CD14-positive monocyte (primary cell): ENCODE measurements at places on chromosomes 1 and 21.
A peak's percentile ranks its signal among the peaks of the same experiment; 100 is the strongest.

- DNase-seq = no peak
Observed at GRCh38 chr1:29784276-29785136, 548.2 kb downstream of the PTPRU start.

- no peak for DNase-seq
Observed at GRCh38 chr1:17350928-17351446, 21.0 kb upstream of the PADI6 start.

DNA sequence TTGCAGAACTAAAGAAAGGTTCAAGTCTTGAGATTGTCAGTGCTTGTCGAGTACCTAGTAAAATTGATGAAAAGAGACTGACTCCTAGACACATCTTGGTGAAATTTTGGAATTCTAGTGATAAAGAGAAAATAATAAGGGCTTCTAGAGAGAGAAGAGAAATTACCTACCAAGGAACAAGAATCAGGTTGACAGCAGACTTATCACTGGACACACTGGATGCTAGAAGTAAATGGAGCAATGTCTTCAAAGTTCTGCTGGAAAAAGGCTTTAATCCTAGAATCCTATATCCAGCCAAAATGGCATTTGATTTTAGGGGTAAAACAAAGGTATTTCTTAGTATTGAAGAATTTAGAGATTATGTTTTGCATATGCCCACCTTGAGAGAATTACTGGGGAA, 16.3 kb downstream of the L1TD1 start:
- no peak for DNase-seq

GRCh38 chr1:44721485-44722361, 9.2 kb downstream of the RNU5D-1 start:
- peak; percentile 95 for DNase-seq

DNA sequence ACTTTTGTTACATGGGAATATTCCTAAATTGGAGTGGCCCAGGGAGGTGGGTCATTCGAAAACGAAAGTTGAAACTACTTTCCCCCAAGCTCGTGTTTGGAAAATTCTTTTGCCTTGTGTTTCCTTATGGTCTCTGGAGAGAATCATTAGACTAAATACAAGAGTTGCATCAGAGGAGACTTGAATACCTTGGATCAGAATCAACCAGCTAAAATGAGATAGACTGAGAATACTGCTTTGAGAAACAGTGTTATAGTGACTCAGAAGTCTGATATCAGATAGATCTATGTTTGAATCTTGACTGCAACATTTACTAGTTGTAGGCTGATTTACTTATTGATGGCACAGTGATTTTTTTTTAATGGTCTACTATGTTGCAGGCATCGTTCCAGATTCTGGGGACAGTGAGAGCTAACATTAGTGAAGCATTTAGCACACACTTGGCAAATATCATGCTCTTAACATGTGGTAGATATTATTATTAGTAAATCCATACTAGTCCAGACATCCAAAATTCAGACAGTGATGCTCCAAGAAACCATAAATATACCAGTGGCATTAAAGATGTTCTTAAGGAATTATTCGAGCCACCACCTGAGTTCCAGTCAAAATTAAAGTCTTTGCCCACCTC, 12.9 kb upstream of the ACTN2 start:
- DNase-seq = no peak

DNA sequence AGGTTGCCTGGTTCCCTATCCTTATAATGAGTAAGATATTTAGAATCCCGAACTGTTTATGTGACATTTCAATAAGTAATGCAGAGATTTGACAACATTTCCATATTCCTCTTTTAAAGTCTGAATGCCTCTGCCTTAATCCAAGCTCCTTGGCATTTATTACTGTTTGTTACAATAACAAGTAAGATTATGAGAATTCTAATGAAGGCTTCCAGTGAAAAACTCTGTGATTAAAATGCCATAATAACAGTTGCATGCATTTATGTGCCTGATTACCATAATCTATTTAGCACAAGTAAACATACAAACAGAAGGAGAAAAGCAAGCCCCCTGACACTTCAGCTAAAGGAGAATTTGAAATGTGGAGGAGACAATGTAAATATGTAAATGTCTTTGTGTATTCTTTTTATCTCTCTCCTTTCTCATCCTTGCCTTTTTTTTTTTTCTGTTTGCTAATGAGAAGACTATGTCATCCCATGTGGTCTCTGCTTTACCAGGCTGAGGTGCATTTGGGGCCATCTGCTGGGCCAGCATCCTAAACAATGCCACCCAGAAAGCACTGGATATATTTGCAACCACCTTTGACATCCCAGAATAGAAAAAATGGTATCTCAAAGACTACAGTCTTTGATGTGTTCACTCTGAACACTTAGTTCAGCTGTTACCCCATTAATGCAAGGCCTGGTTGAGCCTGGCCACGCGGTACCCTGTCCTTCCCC, 17.2 kb upstream of the OLIG2 start:
- DNase-seq = no peak

DNA sequence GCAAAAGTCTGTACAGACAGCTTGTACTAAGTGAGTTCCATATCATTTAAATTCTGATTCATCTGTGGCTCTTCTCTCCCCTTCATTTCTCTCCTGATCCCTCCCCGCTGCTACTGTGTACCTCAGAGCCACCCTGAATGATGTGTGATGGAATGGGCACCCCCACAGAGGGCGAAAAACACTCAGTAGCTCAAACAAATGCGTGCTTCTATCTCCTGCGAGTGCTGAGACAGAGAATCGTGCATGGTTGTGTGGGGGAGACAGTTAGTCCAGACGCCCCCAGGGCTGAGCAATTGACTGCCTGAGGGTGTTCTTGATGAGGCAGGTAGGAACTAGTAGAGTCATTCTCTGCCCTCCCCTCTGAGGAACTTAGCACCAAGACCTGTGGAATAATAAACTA, 269.8 kb downstream of the ZNF648 start:
- no peak for DNase-seq

DNA sequence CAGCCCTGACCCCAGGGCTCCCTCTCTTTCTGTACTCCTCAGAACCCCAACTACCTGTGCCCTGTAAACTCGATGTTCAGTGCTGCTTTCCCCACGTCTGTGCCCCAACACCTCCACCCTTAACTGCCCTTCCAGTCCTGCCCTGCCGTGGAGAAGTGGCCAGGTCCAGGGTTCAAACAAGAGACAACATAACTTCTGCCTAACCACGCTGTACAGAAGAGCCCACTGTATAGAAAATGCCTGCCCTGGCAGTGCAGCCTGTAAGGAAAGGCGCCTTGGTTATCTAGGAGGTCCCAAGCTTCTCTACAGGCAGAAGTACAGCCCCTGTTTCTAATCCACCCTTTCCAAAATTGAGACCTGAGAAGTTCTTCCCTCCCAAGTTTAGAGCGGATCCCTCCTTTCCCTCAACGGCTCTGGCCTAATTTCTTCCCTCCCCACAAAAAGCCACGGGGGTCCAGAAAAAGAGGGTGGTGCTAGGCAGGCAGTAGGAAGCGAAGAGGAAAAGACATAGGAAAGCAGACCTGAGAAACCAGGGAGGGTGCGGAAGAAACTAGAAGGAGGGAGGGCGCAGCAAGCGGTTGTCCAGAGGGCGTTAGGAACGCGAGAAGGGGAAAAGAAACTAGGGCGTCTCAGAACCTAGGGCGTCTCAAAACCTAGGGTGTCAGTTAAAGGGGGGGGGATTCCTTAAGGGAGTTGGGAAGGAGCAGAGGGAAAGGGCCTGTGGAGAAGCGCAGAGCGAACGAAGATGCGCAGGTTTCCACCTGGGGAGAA, 3.2 kb downstream of the DMRTA2 start:
- DNase-seq = no peak

DNA sequence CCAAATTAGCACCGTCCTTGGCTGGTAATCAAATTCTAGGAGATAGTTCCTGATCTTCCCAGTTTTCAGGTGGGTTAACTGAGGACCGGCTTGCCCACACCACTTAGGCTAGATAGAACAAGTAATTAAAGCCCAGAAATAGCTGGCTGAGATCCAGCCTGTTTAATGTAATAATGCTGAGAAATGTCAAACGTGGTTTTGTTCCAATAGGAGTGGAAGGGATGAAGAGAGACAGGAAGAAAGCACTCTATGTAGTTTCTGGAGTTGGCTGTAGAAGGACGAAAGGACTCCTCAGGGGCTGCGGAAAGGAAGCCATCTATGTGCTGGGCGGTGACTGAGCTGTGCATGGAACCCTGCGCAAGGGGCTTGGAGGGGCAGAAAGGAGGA, 18.6 kb downstream of the NAV1 start:
- DNase-seq = no peak

GRCh38 chr21:38170283-38170682, 86.5 kb upstream of the KCNJ15 start:
- peak; percentile 52 for DNase-seq

DNA sequence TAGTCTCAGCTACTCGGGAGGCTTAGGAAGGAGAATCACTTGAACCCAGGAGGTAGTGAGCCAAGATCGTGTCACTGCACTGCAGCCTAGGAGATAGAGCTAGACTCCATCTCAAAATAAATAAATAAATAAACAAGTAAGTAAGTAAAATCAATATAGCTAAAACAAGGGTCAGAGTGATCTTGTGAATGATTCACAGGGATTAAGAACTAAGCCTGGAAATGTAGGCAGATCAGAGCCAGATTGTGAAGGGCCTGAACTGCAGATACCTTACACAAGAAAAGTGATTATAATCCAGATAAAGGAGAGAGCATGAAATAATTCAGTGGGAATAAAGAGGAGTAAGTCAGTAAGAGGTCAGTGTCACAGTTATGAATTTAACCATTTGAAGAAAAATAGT, 41.5 kb downstream of the COP1 start:
- DNase-seq = no peak
